ENCODE measurements at places on chromosomes 12 and 14.

- DNase-seq: no peak
Observed at GRCh38 chr12:65761301-65761700, 63.0 kb upstream of the HMGA2 start.

DNA sequence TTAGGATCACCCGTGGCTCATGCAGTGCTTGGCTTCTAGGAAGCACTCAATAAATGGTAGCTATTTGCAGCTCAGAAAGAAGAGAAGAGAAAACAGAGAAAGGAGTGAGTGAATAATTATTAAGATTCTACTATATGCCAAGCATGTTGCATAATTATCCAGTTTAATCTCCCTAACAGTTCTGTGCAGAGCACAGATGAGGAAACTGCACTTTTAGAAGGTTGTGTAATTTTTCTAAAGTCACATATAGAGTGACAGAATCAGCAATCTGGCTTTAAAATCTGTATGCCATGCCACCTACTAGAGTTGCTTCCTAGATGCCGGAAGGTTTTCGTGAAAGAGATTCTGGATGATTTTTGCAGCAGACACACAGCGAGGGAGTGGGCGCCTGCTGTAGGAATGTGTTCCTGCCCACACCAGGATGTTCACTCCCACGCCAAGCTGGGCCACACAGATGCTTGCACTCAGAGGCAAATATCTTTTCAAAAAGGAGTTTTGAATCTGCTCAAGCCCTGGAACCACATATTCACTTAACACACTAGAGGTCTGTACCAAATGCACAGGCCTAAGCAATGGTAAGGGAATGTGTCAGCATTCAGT lies 50.2 kb upstream of the SMCO2 start:
- no peak for DNase-seq

GRCh38 chr14:55688566-55688965 lies 108.6 kb downstream of the KTN1 start:
- no peak for DNase-seq

DNA sequence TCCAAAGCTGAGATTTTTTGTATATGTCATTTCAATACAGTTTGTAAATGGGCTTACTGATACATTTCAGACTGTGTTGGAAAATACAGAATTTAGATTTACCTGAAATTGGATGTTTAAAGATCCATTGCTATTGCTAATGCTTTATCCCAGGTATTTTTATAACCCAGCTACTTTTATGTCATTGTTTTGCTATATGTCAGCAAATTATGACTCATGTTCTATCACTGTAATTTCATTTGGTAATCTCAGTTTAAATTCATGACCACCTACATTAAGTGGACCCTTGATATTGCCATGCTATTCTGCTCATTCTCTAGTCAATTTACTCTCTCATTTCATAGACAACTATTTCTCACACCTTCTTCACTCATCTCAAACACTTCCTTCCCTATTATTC lies 281.2 kb downstream of the IPO8 start:
- DNase-seq: no peak

DNA sequence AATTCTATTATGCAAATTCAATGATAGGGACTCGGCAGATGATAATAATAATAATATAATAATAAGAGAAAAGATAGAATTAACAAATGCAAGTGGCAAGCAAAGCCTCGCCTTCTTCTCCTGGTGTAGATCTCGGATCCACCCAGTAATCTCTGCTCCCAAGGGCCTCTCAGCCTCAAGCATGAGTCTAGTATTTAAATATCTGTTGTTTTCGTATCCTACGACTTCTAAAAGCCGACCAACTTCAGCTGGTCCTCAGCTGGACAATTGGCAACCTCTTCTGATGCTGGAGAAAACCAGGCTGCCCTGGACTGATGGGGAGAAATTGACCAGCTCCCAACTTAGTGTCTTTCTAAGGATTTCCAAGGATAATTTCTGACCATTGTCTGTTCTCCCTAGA lies 14.0 kb upstream of the MAP1LC3B2 start:
- DNase-seq: no peak

DNA sequence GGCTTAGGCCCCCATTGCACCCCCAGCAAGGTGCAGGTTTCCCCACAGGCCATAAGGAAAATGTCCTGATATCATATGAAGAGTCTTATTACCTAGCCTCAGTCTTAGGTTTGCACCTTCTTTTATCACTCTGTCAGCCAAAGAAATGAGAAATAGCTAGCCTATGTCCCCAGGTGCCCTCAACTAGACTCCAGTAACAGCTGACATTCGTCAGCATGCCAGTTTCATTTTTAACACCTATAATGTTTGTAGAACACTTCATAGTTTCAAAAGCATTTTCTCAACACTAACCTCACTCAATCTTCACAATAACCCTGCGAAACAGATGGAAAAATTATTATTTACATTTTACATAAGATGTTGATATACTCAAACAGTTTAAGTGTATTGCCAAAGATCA lies 24.0 kb upstream of the OR10P1 start:
- DNase-seq: no peak

DNA sequence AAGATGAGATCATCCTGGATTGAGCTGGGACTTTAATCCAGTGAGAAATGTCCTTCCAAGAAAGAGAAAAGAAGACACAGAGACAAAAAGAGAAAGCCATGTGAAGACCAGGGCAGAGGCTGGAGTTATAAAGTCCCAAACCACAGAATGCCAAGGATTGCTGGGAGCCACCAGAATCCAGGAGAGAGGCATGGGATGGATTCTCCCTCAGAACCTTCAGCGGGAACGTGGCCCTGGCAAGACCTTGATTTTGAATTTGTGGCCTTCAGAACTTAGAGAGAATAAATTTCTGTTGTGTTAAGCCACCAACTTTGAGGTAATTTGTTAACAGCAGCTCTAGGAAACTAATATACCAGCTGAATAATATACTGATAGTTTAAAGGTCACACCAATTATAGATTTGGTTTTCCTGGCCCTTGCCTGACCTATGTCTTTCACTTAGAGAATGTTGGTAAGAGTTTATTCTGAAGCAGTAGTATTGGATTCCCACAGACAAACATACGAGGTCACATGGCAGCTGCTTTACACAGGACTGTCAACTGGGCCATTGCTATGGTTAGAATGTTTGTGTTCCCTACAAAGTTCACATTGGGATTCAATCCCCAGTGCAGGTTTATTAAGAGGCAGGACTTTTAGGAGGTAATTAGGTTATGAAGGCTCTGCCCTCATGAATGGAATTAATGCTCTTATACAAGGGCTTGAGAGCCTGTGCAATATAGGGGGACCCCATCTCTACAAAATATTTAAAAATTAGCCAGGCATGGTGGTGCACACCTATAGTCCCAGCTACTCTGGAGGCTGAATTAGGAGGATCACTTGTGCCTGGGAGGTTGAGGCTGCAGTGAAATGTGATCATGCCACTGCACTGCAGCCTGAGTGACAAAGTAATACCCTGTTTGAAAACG lies 156.5 kb upstream of the EEA1 start:
- no peak for DNase-seq

DNA sequence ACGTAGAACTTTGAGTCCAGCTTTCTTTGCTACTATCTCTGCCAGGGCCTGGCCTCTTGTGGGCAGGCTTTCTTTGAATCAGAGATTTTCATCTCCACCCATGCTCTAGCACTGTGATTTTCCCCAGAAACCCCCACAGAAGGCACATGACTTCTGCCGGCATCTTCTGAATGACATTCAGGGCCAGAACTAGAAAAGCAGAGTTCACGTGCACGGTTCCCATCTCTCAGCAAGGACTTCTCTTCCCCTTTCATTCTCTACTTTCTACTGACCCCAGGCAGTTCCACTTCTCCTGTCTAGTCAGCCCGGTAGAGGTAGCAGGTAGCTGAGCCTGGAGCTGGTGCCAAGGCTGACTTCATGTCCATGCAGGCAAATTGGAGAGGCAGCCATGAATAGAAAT lies 26.9 kb downstream of the BATF start:
- DNase-seq: no peak

- DNase-seq: no peak
Observed at GRCh38 chr14:105485739-105486162, 935 bp upstream of the CRIP1 start.

DNA sequence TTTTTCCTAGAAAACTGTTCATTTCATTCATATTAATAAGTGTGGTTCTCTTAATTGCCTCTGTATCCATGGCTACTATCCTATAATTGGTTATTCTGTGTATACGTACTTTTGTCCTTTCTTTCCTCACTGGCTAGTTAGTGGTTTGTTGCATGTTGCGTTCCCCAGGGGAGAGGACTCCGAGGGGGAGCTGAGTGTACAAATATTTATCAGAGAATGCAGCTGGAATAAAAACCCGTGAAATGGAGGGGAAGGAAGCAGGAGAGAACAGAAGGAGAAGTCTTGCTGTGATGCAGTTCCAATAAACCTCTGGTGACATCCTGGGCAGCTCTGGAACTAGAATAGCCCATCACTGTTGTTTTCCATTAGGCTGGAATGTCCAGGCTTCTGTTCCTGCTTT lies 117.1 kb upstream of the RGS6 start:
- no peak for DNase-seq

DNA sequence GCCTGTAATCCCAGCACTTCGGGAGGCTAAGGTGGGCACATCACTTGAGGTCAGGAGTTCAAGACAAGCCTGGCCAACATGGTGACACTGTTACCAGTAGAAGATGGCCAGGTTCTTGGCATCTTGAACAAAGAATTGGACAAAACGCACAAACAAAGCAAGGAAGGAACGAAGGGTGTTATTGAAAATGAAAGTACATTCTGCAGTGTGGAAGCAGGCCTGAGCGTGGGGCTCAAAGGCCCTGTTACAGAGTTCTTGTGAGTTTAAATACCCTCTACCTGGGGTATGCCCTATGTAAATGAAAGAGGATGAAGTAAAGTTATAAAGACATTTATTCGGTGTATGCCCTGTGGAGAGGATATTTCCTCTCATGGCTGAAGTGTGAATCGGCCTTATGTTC lies 20.8 kb upstream of the CDK17 start:
- no peak for DNase-seq

GRCh38 chr12:14773685-14774073 lies 29.6 kb downstream of the WBP11 start:
- no peak for DNase-seq

- no peak for DNase-seq
Observed at GRCh38 chr14:29236848-29237247, 470.3 kb downstream of the FOXG1 start.

- no peak for DNase-seq
Observed at GRCh38 chr12:111201036-111201435, 167.9 kb downstream of the PHETA1 start.

DNA sequence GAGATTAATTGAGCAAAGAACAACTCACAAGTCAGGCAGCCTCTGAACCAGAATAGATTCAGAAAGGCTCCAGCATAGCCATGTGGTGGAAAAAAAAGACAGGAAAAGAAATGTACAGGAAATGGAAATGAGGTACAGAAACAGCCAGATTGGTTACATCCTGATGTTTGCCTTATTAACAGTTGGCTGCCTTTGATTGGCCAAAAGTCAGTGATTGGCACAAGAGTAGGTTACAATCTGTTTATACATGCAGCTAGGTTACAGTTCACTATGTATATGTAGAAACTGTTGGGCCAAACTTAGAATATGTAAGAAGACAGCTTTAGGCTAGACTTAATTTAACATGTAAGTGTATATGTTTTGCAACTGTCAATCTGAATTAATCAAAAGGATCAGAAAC lies 118.9 kb downstream of the UNC79 start:
- DNase-seq: no peak

DNA sequence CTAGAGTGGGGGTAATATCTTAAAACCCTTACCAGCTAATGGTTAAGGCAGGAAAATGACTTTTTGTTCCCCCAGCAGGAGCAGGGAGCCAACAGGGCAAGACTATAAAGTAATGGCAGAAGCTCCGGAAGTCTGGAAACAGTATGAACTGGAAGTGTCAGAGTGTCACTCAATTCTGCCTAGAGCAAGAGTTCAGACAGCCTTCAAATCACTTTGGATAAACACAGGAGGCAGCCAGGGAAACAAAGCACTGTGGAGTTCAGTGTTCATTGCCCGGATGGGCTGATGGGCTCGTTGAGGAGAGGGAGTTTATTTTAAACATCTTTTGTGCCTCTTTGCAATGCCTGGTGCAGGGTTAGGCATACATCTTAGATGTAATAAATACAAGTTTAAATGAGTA lies 16.5 kb upstream of the DYRK2 start:
- DNase-seq: no peak

DNA sequence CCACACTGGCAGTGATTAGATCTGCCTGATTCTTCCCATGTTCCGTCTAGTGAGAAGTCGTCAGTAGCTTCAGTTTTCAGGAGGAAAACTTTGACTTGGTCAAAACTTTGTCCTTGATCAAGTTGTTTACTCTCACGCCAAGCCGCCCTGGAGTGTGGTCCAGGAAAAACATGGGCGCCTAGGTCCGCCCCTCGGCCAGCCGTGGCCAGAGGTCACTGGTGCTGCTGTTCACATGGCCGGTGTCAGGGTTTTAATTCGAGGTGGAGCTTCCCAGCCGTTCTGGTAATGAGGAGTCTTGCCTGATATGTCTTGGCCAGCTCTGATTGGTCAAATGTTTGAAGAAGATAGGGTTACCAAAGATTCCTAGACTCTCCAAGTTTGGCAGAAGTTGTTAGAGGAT lies 71.5 kb downstream of the PPP2R5C start:
- DNase-seq: no peak

DNA sequence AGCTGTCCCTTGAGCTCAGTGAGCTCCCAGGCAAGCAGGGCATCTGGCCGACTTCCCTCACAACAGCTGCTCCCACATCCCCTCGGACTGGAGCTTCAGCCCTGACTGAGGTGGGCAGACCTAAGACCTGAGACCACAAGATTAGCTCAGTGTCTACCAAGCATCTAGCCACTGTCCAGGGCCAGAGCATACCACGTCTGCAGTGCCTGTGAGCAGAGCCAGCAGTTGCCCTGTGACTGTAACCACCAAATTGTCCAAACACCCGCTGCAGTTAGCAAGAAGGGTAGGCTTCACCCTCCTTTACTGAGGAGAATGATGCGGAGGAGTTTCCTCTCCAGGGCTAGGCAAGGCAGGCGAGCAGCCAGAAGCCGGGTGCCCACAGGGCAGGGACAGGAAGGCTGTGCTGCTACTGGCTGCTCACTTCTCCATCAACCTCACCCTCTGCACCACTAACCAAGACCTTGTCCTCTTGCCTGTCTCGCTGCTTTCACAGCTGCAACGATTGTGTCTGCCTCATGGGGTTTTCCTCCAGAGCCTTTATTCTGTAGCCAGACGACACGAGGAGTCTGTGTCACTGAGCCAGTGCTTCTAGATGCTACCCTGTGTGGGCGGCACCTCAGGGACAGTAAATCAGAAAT lies 53.9 kb downstream of the ANAPC7 start:
- peak; percentile 4 for DNase-seq
